Esophagus mucosa (tissue), 1 donor: ENCODE measurements at places on chromosomes 13 and 19.

DNA sequence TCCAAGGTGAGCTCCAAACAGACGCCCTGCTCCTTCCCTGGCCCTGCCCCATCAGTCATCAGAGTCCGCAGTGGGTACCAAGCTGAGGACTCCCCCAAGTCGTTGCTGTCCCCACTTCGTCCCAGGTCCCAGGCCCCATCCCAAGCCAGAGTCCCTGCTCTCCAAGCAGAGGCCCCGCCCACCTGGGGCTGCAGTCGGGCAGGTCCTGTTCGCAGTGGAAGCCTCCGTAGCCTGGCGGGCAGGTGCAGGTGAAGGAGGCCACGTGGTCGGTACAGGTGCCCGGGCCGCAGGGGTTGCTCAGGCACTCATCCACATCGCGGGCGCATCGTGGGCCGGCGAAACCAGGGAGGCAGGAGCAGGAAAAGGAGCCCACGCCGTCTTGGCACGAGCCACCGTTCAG, 19.4 kb downstream of the NOTCH3 start:
- ATAC-seq = no peak

DNA sequence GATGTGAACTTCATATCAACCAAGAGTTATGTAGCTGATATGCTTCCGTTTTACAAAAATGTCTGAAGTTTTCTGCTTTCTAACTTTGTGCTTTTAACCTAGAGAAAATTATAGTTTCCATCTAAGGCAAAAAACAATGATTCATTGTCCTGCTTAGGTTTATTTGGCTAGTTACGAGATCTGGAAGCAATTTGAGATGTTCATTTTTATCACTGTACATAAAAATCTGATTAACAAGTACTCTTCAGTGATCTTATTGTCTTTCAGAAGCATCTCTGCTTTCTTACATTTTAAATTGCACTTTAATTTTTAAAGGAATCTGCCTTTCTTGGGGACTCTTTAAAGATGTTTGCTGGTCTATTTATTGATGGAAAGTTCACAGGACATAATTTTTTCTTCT, 188.1 kb downstream of the RFC3 start:
- ATAC-seq = no peak

GRCh38 chr13:44155422-44156293, 218.0 kb upstream of the SERP2 start:
- no peak for ATAC-seq

DNA sequence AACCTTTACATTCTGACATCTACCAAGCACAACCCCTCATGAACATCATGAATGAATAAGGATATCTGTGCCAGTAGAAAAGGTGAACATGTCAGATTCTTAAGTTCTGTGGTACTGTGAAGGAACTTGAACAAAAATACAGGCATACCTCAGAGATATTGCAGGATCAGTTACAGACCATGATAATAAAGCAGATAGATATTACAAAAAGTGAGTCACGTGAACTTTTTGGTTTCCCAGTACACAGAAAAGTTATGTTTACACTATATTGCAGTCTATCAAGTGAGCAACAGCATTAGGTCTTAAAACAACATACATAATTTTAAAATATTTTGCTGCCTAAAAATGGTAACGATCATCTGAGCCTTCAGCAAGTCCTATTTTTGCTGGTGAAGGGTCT, 101.2 kb downstream of the DIAPH3 start:
- ATAC-seq = no peak

- no peak for ATAC-seq
Observed at GRCh38 chr13:91181892-91182291, 165.6 kb upstream of the MIR17HG start.

DNA sequence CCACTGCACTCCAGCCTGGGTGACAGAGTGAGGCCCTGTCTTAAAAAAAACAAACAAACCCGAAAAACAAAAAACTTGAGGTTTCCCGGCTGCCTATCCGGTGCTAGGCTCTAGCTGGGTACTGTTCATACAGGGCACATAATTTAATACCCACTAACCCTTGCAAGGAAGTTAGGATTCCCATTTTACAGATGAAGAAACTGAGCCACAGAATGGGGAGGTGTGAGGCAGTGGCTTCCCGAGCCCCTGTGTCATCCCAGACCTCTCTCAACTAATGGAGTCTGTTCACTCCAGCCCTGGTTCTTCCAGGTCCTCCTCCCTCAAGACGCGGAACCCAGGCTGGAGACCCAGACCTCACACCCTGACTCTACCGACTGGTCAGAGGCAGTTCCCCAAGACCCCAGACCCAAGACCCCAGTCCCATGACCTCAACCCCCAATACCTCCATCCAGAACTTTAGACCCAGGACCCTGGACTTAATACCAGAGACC, 576 bp downstream of the APBA3 start:
- ATAC-seq = no peak

GRCh38 chr13:110420626-110421025, 113.5 kb downstream of the COL4A2 start:
- no peak for ATAC-seq

DNA sequence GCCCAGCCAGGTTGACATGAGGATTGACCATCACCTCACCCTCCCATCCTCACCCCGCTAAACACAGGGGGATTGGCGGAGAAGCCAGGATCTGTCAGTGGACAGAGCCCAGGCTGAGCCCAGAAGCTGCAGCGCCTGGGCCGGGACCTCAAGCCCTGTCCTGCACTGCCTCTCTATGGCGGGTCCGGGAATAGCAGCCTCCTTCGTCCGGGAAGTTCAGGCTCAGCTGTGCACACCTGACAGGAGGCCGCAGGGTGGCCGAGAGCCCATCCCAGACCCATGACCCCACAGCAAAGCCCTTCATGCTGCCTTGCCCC, 67.8 kb downstream of the SPACA7 start:
- peak; percentile 90 for ATAC-seq

DNA sequence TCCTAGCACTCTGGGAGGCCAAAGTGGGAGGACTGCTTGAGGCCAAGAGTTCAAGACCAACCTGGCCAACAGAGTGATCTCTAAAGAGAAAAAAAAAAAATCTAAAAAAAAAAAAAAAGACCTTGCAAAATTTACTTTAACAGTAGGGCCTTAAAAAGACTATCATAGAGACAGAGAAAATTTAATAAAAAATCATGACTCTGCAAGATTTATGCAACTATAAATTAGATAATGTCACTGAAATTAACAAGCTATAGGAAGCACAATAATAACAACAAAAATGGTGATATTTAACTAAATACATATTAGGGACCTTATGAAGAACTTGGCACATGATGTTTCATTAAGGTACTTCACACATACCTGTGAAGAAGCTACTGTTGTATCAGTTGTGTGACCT, 11.2 kb downstream of the ZNF45 start:
- ATAC-seq = no peak

- ATAC-seq = no peak
Observed at GRCh38 chr13:24276306-24276705, 33.1 kb upstream of the C1QTNF9 start.
